ENCODE measurements at places on chromosomes 3 and 15.

- no peaks in the 10 kb centered on the region for H3K36me3 ChIP-seq
- DNase-seq, result no peak
- no peak overlapping the region for H3K27ac ChIP-seq
- H3K27me3 ChIP-seq, result peaks cover 11% of the 10 kb centered on the region
These were observed 4.6 kb downstream of the PRR23E start for GRCh38 chr3:127197300-127198189.

DNA sequence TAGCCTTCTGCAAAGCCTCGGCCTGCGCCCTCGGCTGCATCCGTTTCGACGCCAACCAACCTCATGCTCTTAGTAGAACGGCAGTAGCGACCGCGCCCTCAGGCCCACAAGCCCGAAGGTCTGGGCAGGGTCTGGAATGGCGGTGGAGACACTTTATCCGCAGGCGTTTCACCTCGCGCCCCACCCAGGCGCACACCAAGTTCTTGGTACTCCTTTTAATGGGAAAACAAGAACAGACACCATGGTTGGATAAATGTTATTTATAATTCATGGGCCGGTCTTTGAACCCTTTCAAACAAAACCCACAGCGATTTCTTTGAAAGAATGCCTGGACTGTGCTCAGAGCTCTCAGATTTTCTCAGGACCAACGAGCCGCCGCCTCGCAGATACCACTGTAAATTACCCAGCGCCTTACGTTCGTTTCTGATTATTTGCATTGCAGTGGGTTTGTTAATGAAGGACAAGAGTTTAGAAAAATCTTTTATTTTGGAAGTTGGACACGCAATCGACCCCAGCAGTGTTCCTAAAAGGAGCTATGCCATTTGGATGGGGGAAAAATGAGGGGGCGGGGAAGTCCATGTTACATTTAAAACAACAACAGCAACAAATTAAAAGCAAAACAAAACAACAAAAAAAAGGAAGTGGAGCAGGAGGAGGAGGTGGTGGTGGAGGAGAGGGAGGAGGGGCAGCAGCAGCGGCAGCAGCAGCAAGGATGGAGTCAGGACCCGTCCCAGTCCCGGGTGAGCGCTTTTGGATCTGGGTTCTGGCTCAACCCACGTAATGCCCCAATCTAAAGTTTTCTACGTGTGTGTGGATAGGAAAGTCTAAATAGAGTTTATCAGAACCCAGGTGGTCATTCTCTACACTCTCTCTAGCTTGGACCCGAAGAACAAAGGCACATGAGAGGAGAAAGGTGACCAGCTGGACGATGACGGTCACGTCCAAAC lies 993 bp upstream of the ISL2 start:
- H3K36me3 ChIP-seq, result peaks cover 7% of the 10 kb centered on the region
- H3K4me3 ChIP-seq, result peak overlapping the region; percentile 83
- H3K27me3 ChIP-seq, result peaks cover 75% of the 10 kb centered on the region

DNA sequence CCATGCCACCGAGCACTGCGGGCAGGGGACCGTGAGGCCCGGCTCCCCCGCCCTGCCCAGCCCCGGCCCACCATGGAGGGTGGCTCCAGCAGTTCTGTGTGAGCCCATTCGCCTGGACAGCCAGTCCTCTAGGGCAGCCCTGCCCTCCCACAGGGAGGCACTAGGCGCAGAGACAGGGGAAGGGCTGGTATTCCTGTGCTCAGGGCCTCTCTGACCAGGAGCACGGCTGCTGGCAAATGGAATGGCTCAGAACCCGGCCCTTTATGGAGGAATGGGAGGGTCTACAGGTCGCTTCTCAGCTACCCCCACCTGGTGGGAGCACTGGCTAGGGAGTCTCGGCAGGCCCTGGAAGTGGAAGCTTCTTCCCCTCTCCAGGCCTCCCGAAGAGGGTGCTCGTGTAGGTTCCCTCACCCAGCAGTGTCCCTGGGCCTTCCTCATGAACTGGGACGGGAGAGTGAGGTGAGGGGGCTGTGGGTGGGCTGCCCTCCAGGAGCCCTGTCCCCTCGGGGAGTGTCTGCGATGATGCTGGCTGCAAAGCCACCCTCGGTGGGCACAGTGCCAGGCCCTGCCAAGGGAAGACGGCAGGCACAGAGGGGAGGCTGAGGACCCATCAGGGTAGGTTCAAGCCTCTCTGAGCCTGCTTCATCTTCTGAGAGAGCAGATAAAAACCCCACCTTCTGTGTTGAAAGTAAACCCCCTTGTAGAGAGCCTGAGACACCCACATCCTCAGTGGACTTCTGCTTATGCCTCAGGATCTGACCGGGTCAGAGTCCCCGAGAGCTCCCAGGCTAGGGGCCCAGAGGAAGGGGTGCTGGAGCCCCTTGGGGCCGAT lies 1.5 kb downstream of the MELTF start:
- no peak for DNase-seq
- H3K4me1 ChIP-seq, result peaks cover 66% of the 10 kb centered on the region
- peaks cover 63% of the 10 kb centered on the region for H3K27me3 ChIP-seq
- peak overlapping the region; percentile 95 for H3K4me3 ChIP-seq
- H3K27ac ChIP-seq, result peak overlapping the region; percentile 56

DNA sequence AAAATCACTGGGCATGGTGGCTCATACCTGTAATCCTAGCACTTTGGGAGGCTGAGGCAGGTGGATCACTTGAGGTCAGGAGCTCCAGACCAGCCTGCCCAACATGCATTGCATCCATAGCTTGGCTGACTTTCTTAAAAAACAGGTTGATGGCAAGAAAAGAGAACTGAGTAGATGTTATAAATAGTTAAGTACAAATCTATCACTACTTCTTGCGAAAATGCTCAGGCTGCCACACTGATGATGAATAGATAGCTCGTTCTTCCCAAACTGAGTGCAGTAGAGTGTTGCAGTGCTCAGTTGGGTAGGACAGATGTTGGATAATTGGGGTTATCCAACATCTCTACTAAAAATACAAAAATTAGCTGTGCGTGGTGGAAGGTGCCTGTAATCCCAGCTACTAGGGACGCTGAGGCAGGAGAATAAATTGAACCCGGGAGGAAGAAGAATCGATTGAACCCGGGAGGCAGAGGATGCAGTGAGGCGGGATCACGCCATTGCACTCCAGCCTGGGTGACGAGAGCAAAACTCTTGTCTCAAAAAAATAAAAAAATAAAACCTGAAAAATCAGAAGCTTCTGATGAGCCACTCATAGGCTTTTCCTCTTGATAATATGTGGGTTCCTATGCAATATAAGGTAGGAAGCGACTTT lies 1.2 kb downstream of the BTLA start:
- peak overlapping the region; percentile 92 for H3K4me3 ChIP-seq
- H3K4me1 ChIP-seq, result peaks cover 63% of the 10 kb centered on the region
- H3K27me3 ChIP-seq, result no peaks in the 10 kb centered on the region
- peak overlapping the region; percentile 99 for H3K27ac ChIP-seq
- DNase-seq, result no peak
- H3K36me3 ChIP-seq, result peaks cover 42% of the 10 kb centered on the region

GRCh38 chr3:141405591-141405990 lies 37.3 kb downstream of the ZBTB38 start:
- no peak for DNase-seq
- H3K27ac ChIP-seq, result no peak overlapping the region

DNA sequence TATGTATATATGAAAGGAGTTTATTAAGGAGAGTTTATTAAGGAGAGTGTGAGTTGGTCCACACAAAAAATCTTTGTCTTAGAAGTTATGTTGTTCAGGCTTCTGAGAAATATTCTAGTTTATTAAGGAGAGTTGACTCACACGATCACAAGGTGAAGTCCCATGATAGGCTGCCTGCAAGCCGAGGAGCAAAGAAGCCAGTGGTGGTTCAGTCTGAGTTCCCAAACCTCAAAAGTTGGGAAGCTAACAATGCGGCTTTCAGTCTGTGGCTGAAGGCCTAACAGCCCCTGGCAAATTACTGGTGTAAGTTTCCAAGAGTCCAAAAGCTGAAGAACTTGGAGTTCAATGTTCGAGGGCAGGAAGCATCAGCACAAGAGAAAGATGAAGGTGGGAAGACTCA lies 42.4 kb upstream of the DAZL start:
- DNase-seq, result no peak
- no peaks in the 10 kb centered on the region for H3K27me3 ChIP-seq
- peaks cover 2% of the 10 kb centered on the region for H3K4me1 ChIP-seq
- no peaks in the 10 kb centered on the region for H3K36me3 ChIP-seq

- H3K27ac ChIP-seq, result no peak overlapping the region
- no peaks in the 10 kb centered on the region for H3K27me3 ChIP-seq
- H3K4me3 ChIP-seq, result no peak overlapping the region
- no peaks in the 10 kb centered on the region for H3K4me1 ChIP-seq
These were observed 8.3 kb upstream of the CAMP start for GRCh38 chr3:48215019-48215418.

DNA sequence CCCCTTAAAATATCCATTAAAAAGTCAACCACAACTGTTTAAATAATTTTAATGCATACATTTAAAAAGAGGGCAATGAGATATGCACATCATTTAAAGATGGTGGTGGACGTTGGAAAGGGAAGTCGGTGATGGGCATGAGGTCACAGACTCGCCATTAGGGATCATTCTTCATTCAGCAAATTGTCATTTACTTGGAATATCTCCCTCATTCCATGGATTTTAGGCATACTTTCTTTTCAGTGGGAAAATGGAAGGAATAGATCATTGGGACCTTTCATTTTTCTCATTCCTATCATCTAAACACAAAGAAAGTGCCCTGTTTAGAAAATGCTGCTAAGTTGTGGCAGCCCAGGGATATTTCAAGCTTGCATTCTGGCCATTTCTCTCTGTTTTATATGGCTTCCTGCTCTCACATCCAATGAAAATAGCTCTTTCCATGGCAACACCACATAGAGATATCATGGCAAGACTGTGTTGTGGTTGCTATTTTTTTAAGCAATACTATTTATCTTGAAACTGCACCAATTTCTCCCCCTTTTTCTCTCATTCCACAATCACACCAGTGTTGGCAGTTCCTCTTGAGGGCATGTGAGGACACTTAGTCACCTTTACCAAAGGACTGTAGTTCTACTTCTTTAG lies 40.7 kb upstream of the LMCD1 start:
- H3K4me1 ChIP-seq, result no peaks in the 10 kb centered on the region
- no peak overlapping the region for H3K27ac ChIP-seq
- H3K27me3 ChIP-seq, result no peaks in the 10 kb centered on the region

DNA sequence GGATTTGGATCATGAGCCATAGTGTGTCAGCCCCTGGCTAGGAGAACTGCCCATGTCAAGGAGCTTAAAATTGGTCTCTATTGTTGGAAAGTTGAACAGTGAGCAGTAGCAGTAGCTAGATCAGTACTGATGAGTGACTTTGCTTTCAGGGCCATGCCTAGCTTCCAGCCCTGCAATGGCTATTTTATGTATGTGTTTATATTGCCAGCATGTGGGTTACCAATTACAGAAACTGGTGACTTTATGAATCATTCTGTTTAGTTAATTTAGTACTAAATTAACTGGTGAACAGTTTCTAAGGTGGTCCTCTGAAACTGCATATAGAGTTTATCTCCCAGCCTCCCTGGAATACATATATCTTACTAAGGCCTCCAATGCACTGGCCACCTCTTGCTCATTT lies 908.1 kb upstream of the ALCAM start:
- no peak overlapping the region for H3K27ac ChIP-seq
- no peak overlapping the region for H3K4me3 ChIP-seq
- H3K4me1 ChIP-seq, result peaks cover 3% of the 10 kb centered on the region
- H3K27me3 ChIP-seq, result no peaks in the 10 kb centered on the region
- H3K36me3 ChIP-seq, result no peaks in the 10 kb centered on the region
- no peak for DNase-seq

DNA sequence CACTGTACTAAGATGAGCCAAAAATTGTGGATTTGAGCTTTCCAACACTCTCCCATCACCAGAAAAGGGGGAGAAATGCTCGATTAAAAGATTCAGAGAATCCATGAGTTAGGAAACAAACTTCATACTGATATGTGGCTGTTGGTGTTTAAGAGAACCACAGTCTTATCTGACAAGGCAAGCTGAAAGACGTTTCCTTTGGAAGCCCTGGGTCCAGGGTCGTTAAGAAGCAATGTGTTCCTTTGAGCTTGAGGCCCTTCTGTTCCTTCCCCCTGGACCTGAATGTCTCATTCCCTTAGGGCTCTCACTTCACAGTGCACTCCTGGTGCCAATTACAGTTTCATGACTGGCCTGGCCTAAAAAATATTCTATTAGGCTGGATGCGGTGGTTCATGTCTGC lies 524.8 kb upstream of the PPP2R3A start:
- DNase-seq, result no peak
- H3K36me3 ChIP-seq, result no peaks in the 10 kb centered on the region
- no peak overlapping the region for H3K27ac ChIP-seq
- no peaks in the 10 kb centered on the region for H3K4me1 ChIP-seq
- H3K27me3 ChIP-seq, result no peaks in the 10 kb centered on the region

Data from stimulated activated naive B cell treated with anti-CD40 and anti-IgM and Interleukin-4, amounts not matched to agents 10 μg/mL and 1 μg/mL and 100 μg/mL, for 72 hours (primary cell).